ENCODE measurements at places on chromosomes 6 and 20.

DNA sequence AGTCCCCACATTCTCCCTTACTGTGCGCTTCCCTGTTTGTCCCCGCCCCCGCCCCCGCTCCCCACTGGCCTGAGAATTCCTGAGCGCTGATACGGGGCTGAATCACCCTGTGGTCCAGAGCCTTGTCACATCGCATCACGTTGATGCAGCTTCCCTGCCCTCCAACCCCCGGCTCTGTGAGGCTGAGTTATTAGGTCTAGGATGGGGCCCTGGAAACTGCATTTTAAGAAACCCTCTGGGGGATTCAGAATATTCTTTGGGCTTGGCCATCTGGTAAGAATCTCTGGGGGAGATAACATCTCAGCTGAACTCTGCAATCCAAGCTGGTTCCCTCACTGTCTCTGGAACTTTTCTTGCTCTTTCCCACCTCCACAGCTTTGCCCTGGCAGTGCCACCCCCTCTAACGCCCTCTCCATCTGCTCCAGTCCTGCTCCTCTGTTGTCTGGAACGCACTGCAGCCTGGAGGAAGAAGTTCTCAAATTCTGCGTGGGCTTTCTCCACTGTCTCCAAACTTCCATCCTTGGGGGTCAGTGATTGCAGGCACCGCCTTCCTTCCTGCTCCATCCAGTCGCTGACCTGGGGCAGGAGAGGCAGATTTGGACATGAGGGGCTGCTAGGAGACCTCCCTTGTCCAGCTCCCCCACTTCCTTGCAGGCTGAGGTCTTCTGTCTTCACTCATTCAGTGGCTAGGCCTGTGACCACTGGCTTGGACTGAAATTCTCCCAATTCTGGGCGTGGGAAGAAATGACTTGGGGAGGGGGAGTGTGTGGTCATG is 42.6 kb downstream of the KIAA1755 start:
- DNase-seq, result no peak

GRCh38 chr6:18680842-18681241 is 293.7 kb downstream of the RNF144B start:
- no peak for DNase-seq

DNA sequence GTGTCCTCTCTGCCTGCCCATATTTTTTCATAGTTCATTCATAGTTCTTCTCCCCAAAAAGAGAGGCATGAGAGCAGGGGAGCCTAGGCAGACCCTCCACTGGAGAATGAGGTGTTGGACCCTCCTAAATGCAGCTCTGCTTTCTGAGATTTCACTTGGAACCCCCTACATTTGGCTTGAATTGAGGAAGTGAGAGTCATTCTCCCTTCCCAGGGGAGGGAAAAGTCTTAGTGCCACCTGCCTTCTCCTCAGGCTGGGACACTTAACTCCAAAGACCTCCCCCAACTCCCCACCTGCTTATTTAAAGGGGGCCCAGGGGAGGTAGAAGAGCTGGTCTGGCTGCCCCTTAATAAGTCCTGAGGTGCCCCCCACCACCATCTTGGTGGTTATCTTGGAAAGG is 78.2 kb downstream of the CHMP4B start:
- no peak for DNase-seq

- DNase-seq, result no peak
Measured at GRCh38 chr20:41095110-41095969, 42.0 kb upstream of the PLCG1 start.

DNA sequence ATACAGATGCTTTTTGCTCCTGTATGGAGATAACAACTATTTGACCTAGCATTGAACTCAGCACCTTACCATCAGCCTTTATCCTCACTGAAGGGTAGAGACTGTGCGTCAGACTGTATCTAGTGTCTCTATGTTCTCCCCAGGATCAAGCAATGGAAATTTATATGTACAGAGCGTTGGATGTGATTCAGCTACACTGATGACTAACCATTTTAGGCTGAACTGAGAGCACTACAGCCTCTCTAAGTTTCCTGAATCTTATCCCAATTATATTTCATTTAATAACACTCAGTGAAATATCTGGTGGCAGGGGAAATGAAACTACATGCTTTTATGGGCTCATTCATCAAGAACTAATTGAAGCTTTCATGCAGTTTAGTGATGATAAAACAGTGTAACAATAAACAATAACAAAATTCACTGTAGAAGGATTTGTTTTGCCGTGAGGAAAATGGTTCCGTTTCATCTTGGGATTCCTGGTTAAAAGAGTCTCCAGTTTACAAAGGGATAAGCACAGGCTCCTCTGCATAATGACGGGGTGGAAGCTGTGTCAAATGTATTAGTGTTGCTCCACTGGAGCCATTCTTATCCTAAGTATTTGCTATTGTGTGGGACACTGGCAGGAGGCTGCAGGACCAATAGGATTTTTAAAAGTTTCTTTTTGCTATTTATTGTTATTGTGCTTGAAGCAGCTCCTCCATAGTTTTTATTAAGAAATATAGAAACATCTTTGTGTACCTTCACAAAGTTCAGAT is 567.6 kb upstream of the MMS22L start:
- DNase-seq, result no peak

- no peak for DNase-seq
Measured at GRCh38 chr20:64146301-64146935, 17.8 kb upstream of the MYT1 start.

- no peak for DNase-seq
Measured at GRCh38 chr20:46229478-46230105, 78.7 kb downstream of the CDH22 start.

DNA sequence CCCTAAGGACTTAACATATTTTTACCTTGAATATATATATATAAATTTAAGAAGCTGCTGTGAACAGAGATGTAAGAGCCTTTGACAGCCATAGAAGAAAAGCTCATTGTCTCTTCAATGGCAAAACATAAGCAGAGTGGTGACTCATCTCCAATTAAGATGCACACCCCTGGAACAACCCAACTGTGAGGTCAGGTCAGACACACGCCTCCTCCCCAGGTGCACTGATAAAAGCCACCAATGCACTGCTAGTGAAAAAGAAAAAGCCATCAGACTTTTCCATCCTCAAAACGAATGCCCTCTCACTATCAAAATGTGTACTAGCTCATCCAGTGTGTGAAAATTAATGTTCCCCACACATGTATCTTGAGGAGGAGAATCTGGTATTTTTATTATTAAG is 100.1 kb downstream of the SMLR1 start:
- DNase-seq, result no peak

GRCh38 chr6:107106165-107106564 is 9.2 kb downstream of the BEND3 start:
- DNase-seq, result no peak

DNA sequence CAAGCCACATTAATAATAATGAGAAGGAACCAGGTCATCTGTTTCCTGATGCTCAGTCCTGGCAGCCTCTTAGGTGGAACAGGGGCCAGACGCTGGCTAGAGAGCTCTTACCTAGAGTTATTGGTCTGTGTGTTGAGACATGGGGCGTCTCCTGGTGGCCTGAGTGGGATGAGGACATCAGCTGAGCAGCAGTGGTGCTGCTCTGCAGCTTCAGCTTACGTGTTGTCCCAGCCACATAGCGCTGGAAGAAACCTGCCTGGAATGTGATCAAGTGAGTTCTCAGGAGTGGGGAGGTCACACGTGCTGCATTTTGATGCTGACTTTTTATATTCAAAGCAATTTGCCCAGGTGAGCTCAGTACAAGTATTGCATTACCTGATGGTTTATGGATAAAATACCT is 355.4 kb downstream of the CDH26 start:
- DNase-seq, result no peak

- peak; percentile 65 for DNase-seq
Measured at GRCh38 chr20:49982346-49983122, at the start of gene SNAI1. SNAI1 (plus strand) TSS chr20:49982980; CDS start chr20:49983060, 80 bp downstream.

DNA sequence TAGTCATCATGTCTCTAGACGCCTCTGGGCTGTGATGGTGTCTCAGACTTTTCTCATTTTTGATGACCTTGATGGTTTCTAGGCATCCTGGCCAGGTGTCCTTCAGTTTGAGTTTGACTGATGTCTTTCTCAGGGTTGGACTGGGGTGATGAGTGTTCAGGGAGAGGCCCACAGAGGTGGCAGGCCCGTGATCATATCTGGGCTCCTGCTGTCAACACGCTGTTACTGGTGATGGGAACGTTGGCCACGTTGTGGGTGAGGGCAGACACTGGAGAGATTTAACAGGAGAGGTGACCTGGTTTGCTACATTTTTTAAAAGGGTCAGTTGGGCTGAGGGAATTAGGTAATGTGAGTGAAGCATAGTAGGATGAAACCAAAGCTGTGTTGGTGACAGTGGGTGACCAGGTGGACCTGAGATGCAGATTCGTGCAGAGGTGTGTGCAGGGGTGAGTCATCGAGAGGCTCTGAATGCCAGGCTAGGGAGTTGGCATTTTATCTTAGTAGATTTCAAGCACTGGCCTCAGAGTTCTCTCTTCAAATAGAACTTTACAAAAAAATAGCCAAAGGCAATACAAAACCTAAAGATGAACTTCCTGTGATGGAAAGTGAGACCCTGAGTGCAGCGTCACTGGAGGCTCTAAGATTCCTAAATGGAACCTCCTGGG is 174.1 kb downstream of the CDH26 start:
- no peak for DNase-seq

DNA sequence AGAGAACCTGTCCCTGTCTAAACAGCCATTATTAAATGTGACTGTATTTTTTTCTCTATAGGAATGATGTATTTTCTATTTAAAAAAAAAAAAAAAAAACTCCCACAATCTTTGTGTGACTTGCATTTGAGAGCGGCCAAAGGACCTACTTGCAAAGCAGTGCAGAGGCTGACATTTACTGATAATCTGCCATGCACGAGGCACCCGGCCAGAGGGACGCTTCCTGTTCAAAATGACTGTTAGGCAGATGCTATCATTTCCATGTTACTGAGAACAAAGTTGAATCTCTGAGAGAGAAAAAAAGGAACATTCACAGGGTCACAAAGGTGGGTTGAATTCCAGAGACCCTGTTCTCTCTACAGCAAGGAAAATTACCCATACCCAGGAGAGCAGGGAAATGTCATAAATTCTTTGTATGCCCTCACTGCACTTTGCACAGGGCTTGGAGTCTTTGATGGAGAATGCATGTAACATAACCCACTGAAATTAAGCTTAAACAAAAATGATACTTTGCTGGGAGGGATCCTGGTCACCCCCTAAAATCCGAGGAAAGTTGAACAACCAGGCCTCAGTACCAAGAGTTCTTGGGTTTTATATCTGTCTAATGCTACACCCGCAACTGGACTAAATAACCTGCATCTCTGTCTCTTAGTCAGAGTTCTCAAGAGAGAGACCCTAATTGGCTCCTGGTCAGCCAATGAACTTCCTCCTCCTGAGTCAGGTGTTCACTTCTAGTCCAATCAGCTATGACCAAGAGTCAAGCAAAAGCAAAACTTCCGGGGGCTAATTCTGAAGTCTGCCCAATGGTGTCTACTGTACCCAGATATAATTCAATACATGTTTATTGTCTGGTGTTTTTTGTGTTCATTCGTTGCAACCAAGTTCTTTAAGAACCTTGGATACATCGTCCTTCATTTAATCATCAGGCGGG is 61.2 kb downstream of the GCLC start:
- DNase-seq, result no peak

DNA sequence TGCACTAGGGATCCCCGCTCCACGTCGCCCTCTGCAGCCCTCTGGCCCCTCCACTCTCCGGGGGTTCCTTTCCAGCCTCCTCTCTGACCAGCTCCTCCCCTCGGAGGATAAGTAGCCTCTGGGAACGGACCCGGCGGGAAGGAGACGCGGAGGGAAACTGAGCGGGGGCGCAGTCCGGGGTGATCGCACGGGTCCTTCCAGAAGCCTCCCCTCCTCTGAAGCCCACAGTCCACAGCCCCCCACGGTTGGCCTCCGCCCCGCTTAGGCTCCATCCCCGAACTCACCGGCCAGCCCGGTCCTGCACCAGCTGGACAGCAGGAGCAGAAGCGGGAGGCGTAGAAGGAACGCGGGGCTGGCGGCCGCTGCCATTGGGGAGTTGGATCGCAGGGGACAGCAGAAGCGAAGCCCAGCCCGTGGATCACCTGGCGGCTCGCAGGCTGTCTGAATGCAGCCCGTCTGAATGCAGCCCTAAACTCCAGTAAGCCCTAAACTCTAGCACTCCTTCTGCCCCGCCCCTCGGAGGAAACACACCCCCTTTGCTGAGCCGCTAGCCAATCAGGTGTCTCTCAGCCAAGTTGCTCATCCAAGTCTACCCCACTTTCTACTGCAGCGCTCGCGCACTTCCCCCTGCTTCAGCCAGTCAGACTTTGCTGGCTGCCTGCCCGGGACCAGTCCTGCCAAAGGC is at the start of gene RAET1G:
TSS of gene RAET1G (minus strand) at position 480 of the 685 bp plus-strand sequence. CDS start at position 369, 111 bp downstream.
- DNase-seq, result peak; percentile 60

DNA sequence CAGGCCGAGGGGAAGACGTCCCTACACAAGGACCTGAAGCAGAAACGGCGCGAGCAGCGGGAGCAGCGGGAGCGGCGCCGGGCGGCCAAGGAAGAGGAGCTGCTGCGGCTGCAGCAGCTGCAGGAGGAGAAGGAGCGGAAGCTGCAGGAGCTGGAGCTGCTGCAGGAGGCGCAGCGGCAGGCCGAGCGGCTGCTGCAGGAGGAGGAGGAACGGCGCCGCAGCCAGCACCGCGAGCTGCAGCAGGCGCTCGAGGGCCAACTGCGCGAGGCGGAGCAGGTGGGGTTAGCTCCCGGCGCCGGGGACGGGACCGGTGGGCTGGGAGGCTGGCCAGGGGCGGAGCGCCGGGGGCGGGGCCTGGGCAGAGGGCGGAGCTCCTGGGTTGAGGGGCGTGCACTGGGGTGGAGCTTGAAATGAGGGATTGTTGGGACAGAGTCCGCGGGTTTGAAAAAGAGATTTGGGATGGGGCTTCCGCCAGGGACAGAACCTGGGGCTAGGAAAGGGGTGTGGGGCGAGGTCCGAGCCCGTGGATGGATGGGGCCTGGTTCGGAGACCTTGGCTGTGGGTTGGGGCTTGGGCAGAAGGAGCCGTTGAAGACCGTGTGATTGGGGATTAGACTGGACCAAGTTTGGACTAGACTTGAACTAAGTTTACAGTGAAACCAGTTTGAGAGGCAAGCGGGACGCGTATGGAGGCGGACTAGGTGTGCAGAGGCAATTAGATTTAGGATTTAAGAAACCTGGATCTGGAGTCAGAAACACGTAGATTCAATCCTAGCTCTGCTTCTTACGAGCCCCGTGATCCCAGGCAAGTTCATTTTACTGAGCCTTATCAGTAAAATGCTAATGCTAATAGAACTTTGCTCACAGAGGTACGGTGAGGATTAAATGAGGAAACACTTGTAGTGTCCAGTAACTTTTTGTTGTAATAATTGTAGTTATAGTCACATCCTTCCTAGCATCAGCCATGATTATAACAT is 20.9 kb downstream of the DEF6 start:
- DNase-seq, result peak; percentile 92

All from progenitor cell of endocrine pancreas (in vitro differentiated cells).